ENCODE measurements at places on chromosomes 12 and 14. TPM values are rescaled to one million over a fixed set of nuclear protein-coding genes. Genes with fewer than 3 reads are reported as not detected.

SLC15A4 gene
- 25.7 TPM for total RNA-seq

DNA sequence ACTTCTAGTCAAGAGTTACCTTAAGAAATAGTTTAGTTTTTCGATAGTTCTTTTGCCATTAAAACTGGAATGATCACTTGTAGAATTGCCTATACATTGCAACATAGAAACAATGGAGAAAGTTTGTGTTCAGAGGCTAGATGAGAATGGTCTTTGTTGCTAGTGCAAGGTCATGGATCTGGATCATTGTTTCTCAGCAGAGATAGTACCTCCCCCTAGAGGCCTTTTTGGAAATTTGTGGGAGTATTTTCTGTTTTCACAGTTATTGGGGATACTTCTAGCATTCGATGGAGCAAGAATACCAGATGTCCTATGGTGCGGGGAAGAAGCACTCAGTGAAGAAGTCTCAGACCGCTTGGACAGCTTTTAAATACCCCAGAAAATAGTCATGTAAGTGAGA, 138.8 kb upstream of the HMGA2 start:
- no peak for DNase-seq

DEPDC4 gene
- 0.63 TPM for total RNA-seq

WDR89 gene
- total RNA-seq: 6.9 TPM

DNA sequence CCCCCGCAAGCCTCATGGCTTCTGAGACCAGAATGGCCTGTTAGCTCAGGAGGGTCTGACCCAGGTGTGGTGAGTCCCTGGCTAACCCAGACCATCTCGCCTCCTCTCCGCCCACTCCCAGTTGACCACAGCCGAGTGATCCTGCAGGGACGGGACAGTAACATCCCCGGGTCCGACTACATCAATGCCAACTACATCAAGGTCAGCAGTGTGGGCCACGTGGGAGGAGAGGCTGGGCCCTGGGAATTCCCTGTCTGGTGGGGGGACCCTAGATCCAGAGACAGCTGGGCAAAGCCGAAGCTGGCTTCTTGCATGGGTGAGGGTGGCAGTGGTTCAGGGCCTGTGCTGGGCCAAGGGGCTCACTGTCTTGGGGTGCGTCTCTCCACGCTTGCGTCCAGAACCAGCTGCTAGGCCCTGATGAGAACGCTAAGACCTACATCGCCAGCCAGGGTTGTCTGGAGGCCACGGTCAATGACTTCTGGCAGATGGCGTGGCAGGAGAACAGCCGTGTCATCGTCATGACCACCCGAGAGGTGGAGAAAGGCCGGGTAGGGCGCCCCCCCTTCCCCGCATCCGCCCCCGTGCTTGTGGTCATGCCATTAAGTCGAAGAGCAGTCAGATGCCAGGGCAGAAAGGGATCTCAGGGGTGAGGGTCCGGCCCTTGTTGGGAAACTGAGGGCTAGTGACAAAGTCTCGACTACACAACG, 5.0 kb downstream of the PTPN6 start:
- DNase-seq: no peak

GRCh38 chr14:89303456-89304435, 113.3 kb downstream of the FOXN3 start:
- peak; percentile 54 for DNase-seq

GRCh38 chr12:68772714-68773113, 26.7 kb downstream of the SLC35E3 start:
- no peak for DNase-seq

MMP17 gene
- total RNA-seq: 1.2 TPM

DNA sequence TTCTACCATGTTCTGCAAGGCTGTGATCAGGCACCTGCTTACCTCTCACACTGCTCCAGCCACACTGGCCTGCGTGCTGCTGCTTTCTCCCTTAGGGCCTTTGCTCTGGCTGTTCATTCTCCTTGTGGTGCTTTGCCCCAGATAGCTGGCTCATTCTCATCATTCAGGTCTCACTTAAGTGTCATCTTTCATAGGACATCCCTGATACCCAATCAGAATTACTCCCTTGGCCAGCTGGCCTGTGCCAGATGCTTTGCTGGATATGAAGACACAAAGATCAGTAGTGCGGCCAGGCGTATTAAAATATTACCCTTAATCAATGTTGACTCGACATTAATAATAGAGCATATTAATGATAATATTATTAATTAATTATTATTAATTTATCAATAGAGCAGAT, 143.8 kb upstream of the FGD4 start:
- DNase-seq: no peak

AQP2 gene
- total RNA-seq: not detected

GRCh38 chr14:53180272-53181221, 27.4 kb upstream of the DDHD1 start:
- no peak for DNase-seq

All from heart left ventricle (tissue), 16 donors.